ENCODE measurements at places on chromosomes 12 and 14.

DNA sequence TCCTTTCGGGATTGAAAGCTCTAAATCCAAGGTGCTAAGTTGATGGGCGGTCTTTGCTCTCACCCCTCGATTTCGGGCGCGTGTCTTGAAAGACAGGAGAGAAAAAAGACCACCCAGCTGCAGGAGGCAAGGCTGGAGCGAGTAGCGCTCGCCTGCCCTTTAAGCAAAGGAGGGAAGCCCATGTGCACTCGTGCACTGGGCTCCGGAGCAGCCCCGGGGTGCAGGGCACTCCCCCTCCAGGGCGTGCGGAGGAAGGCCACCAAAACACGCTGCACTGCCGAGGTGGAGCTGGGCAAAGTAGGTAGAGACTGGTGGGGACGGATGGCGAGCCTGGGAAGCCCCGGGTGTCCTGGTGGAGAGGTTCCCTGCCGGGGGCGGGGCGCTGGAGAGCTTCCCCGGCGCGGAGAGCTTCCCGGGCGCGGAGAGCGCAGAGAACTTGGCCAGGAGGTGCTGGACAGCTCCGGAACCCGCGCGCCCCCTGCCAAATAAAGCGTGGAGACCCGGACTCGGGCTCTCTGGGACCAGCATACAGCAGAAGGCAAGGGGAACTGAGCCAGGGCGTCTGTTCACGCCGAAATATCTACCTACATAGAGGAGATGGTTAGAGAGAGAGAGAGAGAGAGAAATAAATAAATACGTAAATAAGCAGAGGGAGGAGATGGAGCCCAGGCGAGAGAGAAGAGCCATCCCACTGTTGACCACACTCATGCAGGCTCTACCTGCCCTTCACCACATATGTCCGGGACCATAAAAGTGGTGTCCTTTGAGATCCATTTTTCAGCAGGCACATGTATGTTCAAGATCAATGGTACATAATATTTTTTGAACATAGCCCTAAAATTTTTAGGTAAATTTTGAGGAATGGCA, 662 bp upstream of the NELL2 start:
- DNase-seq, result no peak

- DNase-seq, result no peak
Measured at GRCh38 chr14:73223049-73223448, 14.3 kb upstream of the PAPLN start.

GRCh38 chr14:69968681-69969080, 89.5 kb downstream of the SMOC1 start:
- no peak for DNase-seq

DNA sequence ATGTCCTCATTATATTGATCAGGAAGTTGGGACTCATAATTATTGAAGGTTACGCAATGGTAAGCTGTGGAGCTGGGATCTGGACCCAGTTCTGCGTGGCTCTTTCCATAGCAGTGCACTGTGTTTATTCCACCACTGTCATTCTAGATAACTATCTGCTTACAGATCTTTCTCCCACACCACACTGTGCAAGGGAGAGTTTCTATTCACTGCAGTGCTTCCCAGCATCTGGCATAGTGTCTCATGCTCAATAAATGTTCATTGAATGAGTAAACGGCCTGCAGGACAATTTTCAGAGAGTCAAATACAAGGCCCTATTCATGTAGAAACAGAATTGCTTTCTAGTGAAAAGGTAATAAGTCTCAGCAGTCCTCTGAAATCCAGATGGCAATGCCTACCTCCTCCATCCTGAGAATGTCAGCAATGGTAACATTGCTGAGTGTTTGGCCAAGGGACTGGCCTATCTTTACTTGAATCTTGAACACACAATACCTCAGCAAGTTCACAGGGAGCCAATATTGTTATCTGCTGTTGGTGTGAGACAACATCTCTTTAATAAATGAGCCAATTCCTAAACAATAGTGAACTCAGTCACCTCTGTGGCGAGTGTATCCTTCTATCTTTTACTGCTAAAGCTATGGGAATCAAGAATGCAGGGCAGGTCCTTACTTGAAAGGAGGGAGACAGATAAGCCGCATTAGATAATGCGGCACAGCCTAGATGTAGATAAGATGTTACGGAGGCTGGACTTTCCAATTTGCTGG, 332.4 kb upstream of the PRICKLE1 start:
- no peak for DNase-seq

- DNase-seq, result no peak
Measured at GRCh38 chr12:75289753-75290152, 40.4 kb downstream of the CAPS2 start.

- DNase-seq, result no peak
Measured at GRCh38 chr12:38744041-38744440, 161.3 kb downstream of the CPNE8 start.

DNA sequence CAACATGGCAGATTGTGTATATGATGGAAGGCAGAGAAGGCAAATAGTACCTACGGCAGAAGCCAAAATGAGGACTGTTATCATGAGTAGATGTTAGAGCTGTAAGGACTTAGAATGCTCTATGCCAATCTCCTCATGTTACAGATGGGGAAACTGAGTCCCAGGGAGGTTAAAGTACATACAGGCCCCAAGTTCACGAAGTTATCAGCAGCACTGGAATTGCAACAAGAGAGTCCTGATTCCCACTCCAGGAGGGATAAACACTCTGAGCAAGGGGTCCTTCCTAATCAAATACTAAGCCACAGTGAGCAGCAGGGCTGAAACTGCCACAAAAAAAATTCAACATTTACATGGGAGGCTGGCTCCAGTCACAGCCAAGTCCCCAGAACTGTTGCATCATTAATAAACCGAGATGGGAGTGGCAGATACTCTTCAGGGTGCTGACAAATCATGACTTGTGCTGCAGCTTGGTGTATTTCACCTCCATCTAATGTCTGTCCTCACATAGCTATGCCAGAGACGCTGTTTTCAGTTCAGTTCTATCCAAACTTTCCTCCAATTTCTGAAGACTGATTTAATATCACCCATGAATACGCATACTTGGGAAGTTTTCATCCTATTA, 24.2 kb downstream of the NUAK1 start:
- DNase-seq, result no peak

DNA sequence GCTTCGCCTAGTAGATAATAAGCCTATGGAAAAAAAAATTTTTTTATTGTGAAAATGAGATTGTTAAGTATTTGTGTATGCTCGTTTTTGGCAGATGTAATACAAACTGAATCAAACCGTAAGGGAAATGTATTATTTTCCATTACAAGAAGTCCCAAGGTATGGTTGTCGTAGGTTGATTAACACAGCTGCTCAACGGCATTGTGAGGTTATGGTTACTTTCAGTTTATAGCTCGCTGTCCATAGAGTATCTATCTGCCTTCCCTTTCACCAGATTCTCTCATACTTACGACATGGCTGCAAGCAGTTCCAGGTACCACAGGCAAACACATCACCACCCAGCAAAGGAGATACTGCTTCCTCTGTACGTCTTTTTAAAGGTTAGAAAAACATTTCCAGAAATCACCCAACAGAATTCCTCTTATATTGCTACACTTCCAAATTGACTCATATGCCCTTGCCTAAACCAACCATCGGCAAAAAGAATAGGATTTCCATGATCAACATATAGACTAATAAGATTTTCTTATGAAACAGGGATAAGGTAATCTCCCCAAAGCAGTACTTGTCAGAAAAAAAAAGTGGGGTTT, 338.6 kb downstream of the SYT1 start:
- no peak for DNase-seq

DNA sequence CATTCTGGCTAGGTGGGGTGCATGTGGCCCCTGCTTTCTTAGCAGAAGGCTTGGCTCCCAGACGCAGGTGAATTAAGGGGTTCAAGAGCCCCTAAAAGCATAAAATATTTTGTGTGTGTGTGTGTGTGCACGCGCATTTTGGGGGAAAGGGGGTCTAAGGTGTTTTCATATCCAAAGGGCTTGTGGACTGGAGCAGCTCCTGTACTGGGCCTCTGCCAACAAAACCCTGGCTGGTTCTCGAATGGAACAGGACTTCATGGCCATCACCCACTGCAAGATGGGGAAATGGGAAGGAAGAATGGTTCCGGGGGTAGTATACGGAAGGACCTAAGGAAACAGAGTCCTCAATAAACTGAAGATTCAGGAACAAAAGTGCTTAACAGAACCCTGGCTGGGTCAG, 3.9 kb upstream of the ATN1 start:
- no peak for DNase-seq

DNA sequence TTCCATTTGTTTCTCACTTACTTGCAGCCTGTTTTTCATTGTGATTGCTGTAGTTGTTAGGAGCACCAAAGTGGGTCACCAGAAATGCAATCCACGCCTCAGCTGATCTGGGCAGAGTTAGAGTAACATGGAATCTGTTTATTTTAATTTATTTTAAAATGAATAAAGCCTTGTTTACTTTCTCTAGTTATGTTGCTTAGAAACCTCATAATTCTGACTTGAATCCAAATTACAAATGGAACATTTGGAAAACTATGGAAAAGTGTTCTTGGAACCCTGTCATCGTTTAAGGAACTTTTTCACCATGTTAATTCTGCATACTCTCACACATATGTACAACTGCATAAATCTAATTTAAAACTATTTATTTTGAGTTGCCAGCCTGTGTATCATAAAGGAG, 92.2 kb upstream of the DAAM1 start:
- DNase-seq, result no peak

DNA sequence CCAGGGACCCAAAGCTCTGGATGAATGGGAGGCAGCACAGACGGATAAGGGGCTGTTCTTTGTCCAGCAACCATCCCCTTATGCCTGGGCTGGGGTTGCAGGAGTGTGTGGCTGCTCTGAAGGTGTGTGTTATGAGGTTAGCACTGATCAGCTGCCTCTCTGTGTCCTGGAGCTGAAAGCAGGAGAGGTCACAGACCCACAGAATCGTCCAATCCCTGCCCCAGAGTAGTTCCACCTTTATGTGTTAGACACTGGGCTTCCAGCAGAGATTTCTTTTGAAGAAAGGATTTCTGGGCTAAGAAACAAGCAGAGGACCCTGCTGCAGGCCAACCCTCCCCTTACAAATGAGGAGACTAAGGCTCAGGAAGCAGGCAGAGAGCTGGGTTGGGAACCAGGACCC, 62.4 kb downstream of the ARL6IP4 start:
- DNase-seq, result no peak

- no peak for DNase-seq
Measured at GRCh38 chr12:51766067-51766676, 82.3 kb downstream of the FIGNL2 start.

- no peak for DNase-seq
Measured at GRCh38 chr12:71426300-71427047, 13.1 kb upstream of the LGR5 start.

DNA sequence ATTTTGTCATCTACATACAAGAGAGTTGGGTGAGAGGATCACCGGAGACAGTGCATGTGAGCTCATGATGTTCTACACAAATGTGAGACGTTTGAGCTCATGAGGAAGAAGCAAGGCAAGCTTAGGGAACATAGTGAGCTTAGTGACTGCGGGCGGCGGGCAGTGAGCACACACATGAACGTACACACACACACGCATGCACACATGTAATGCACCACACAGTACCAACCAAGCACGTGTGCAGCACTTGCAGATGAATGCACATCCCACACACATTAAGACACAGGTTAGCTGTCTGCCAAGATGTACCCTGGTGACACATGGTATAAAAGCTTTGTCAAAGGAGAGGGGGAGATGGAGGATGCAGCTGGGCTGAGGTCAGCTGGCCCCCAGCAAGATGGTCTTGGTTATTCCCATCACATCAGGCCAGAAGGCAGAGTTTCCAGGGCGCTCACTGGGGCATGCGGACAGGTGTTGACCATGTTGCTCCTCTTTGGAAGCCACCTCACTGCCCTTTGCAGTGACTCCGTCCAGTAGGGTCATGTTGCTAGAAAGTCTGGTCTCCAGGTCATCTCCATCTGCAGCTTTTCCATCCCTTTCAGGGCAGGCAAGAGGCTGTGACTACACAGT, 8.7 kb upstream of the CACNA2D4 start:
- no peak for DNase-seq

DNA sequence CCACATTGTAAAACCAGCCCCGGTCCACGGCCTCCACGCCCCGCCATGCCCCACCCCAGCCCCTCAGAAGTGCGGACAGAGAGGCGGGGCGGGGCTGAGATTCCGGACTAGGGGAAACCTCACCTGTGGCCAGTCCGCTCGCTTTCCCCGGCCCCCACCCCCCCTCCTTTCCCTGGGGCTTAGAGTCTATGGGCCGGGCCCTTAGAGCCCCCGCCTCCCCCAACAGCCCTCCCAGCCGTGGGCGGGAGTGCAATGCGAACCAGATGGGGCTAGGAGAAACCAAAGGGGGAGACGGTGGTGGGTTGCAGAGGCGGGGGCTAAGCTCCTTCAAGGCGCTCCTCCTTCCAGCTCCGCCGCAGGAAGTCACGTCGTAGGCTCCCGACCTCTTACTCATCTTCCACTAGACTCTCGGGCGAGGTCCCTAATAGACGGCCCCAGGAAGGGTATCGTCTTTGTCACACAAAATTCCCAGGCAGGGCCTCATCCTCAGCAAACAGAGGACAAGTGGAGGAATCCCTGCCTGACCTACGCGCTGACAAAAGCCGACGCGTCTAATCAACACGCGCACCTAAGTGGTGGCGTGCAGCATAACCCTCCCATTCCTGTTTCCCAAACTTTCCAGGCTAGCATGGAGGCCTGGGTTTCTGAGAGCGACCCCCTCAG, 1.1 kb upstream of the NAB2 start:
- peak; percentile 90 for DNase-seq

GRCh38 chr12:78719721-78720120, 144.9 kb upstream of the SYT1 start:
- no peak for DNase-seq

Measured in stimulated activated naive CD8-positive, alpha-beta T cell treated with anti-CD3 and anti-CD28 coated beads, Interleukin-15, amount 100 ng/mL, for 72 hours (primary cell).